ENCODE measurements at places on chromosomes 12 and 14. TPM values are rescaled to one million over a fixed set of nuclear protein-coding genes. Genes with fewer than 3 reads are reported as not detected.

DNA sequence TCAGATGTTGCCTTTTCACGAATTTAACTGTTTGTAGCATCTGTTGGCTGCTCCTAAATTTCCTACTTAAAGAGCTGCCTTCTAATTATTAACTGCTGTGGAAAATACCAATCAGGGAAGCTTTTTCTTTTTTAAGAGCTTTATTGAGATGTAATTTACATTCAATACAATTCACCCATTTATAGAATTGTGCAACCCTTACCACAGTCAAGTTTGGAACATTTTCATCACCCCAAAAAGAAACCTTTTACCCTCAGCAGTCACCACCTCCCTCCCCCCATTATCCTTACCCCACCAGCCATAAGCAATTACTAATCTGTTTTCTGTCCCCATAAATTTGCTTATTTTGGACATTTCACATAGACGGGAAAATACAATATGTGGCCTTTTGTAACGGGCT lies 1.4 kb downstream of the PCNX4 start:
- H3K4me3 ChIP-seq = peak overlapping the region; percentile 84
- peaks cover 11% of the 10 kb centered on the region for H3K36me3 ChIP-seq
- peak; percentile 10 for DNase-seq

DNA sequence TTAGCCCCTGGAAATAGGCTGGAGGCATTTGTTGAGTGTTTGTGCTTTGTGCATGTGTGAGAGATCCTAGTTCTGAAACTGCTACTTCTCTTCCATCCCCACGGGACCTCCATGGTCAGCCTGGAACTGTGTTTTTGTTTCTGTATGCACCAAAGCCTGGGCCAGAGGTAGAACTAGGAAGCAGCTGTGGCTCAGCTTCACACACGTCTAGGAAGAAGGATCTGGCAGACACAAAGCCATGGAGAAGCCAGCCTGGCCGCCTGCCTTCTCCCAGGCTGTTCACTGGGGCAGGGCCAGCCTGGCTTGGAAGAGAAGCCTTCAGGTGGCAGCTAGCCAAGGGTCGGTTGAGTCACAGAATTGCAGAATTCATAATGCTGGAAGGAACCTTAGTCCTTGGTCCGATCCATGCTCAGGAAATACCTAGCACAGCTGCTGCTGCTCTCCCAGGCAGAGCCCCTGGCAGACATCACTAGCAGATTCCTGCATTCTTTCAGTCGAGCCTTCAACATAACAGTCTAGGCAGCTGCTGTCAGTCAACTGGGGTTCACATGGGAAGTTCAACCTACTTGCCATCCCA lies 27.0 kb downstream of the RIN3 start:
- no peaks in the 10 kb centered on the region for H3K27me3 ChIP-seq
- H3K4me1 ChIP-seq = peaks cover 71% of the 10 kb centered on the region
- no peak for DNase-seq
- H3K36me3 ChIP-seq = no peaks in the 10 kb centered on the region

- no peak overlapping the region for H3K27ac ChIP-seq
- H3K4me3 ChIP-seq = no peak overlapping the region
- H3K36me3 ChIP-seq = no peaks in the 10 kb centered on the region
- no peaks in the 10 kb centered on the region for H3K4me1 ChIP-seq
Observed at GRCh38 chr14:97187916-97188315, 390.7 kb downstream of the VRK1 start.

The TRPV4 gene
- total RNA-seq = not detected

DNA sequence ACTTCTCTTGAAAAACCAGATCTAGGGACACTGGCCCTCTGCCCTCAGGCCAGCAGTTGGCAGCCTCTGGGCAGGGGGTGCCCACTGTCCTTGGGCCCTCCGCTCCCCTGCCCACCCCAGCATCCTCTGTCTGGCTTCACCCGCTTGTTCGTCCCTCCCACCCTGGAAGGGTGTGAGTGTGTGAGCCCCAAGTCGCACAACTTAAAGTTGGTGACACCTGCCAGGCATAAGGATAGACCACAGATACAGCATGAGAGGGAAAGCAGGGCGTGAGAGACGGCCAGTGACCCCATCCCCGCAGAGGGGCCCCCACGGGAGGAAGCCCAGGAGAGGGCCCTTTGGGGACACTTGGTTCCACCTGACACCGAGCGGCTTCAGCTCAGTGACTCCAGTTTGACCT lies 23.5 kb upstream of the RIMBP2 start:
- no peaks in the 10 kb centered on the region for H3K36me3 ChIP-seq
- no peak for DNase-seq
- no peaks in the 10 kb centered on the region for H3K27me3 ChIP-seq
- H3K27ac ChIP-seq = no peak overlapping the region

- DNase-seq = no peak
- no peak overlapping the region for H3K4me3 ChIP-seq
- H3K27ac ChIP-seq = no peak overlapping the region
- H3K36me3 ChIP-seq = no peaks in the 10 kb centered on the region
Observed at GRCh38 chr12:131586761-131587160, 124.1 kb upstream of the SFSWAP start.

DNA sequence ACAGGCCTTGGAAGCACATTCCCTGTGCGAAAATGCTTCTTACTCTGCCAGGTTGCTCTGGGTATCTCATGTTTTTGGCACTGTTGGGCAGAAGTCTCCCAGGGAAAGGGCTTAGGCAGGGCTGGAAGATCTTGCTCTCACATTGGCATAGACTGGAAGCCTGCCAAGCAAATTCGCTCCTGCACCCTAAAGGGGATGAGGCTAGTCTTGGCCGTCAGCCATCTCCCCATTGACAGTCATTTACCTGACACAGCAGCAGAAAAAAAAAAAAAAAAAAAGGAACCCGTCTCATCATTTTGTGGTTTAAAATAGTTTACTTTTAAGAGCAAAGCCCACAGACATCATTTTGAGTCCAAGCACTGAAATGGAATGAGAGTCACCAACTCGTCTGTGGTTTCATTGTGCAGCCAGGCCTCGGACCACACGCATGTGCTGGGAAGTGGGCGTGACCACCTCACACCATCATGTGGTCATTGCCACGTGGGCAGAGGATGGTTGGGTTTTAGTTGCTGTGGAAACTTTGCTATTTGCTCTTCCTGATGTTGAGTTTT lies 84.8 kb downstream of the NRXN3 start:
- H3K4me3 ChIP-seq = no peak overlapping the region
- DNase-seq = no peak
- no peak overlapping the region for H3K27ac ChIP-seq
- peaks cover 6% of the 10 kb centered on the region for H3K4me1 ChIP-seq
- no peaks in the 10 kb centered on the region for H3K36me3 ChIP-seq

DNA sequence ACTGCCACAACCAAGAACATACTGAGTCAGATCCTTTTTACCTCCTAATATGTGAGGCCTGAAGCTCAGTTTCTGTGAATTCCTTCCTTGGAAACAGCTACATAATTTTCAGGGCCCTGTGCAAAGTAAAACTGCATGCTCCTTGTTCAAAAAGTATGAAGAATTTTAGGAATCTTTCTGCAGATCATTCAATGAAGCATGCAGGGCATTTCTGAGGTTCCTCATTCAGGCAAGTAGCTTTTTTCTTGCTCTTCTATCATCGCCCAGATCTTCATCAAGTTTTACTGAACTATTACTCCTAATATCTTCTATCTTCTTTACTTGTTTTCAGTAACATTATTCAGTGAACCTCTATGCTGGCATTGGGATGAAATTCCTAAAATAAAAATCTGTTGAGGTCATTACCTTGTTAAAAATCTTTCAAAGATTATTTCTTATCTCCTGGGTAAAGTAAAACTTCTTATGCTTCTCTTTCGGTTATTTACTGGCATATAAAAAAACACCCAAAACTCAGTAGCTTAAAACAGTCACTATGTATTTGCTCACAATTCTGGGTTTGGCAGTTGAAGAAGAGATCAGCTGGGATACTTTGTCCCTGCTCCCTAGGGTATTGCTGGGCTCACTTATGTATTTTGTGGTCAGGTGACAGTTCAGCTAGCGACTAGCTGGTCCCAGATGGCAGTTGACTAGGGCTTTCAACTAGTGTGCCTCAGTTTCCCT lies 42.6 kb upstream of the KRR1 start:
- H3K27me3 ChIP-seq = peaks cover 2% of the 10 kb centered on the region
- H3K36me3 ChIP-seq = no peaks in the 10 kb centered on the region
- H3K27ac ChIP-seq = no peak overlapping the region
- H3K4me3 ChIP-seq = no peak overlapping the region
- no peak for DNase-seq

The ARHGDIB gene
- total RNA-seq = 962 TPM

The HHIPL1 gene
- total RNA-seq = not detected

The ATG101 gene
- total RNA-seq = 32.8 TPM

Data from natural killer cell (primary cell).